Fibroblast of skin of left biceps (primary cell): ENCODE measurements at places on chromosomes 4 and X.

GRCh38 chr4:2924286-2924685 is 38.9 kb downstream of the NOP14 start:
- DNase-seq = no peak

GRCh38 chrX:139826065-139827044 is 106.5 kb downstream of the ATP11C start:
- peak; percentile 57 for DNase-seq

- no peak for DNase-seq
Observed at GRCh38 chr4:30920043-30920442, 199.9 kb downstream of the PCDH7 start.

GRCh38 chr4:113657586-113658233 is 103.8 kb downstream of the CAMK2D start:
- DNase-seq = no peak

DNA sequence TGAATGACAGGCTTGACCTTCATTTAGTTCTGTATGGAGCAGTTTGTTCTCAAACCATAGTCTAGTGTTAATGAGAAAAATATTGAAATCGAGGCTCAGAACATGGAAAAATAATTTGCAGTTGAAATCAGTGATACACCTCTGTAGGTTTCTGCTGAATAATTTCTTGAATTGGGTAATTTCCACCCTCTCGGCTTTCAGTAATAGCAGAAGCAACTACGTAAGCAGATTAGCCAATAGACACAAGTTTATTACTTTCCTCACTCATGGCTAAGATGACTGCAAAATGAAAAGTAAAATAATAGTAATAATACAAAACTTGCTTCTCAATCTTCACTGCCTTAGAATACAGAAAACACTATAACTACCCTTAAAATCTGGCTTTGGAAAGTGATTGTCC is 46.0 kb downstream of the USP38 start:
- DNase-seq = no peak
